Central memory CD8-positive, alpha-beta T cell (primary cell): ENCODE measurements at places on chromosomes 4 and X.

- DNase-seq = no peak
Observed at GRCh38 chrX:97398030-97398551, 514.4 kb downstream of the RPA4 start.

GRCh38 chrX:79176028-79176427 is 31.5 kb downstream of the GPR174 start:
- DNase-seq = no peak

DNA sequence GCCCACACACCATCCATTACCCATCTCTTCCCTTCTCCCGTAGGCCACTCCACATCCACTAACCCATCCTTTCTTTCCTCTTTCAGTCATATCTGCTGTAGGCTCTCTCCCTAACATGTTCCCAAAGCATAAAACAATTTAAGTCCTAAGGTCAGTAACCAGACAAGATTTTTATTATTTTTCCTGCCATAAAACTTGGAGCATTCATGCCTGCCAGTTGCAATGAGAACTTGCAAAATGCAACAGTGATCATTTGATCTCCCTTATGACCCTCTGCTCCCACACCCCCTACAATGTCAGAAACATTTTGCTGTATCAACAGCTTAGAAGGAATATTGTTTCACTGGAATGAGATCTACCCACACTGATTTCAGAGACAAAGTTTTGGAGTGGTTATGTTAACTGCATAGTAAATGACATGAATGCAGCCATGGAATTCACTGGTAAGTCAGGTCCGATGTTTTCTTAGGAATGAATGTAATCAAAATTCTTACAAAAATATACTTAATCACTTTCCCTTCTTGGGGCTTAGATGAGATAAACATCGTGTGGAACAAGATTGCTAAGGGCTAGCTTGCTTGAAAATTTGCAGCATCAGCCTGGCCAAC is 5.7 kb downstream of the NIPAL1 start:
- no peak for DNase-seq

DNA sequence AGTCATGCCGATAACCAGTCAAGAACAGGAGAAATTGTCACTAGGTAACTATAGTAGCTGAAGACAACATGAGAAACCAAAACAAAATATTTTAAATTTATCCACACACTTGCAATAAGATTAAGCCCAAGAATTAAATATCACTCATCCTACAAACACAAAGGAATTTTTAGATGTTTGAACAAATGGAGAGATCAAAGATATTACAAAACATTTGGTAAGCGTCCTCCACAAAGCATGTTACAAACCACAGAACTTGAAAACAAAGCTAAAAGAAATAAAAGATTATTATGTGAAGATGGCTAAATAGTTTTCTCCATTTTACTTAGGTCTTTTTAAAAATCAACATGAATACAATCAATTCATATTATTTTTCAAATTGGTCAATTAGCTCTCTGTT is 631.9 kb upstream of the INTU start:
- DNase-seq = no peak

DNA sequence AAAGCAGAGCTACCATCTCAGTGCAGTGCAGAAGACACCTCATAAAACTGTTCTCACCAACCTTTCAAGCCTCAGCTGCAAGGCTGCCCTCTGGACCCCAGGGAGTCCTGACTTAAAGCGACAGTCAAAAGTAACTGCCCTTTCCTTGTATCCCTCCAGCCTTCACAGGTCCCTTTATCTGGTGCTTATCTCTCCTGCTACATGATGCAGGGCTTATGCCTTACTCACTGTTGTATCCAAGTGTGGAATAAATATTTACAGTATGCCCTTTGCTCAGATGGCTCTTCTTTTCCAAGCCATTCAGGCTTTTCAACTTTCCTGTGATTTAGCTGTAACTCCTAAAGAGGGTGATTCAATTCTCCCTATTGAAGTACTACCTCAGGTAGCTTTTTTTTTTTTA is 92.6 kb downstream of the KDR start:
- no peak for DNase-seq

DNA sequence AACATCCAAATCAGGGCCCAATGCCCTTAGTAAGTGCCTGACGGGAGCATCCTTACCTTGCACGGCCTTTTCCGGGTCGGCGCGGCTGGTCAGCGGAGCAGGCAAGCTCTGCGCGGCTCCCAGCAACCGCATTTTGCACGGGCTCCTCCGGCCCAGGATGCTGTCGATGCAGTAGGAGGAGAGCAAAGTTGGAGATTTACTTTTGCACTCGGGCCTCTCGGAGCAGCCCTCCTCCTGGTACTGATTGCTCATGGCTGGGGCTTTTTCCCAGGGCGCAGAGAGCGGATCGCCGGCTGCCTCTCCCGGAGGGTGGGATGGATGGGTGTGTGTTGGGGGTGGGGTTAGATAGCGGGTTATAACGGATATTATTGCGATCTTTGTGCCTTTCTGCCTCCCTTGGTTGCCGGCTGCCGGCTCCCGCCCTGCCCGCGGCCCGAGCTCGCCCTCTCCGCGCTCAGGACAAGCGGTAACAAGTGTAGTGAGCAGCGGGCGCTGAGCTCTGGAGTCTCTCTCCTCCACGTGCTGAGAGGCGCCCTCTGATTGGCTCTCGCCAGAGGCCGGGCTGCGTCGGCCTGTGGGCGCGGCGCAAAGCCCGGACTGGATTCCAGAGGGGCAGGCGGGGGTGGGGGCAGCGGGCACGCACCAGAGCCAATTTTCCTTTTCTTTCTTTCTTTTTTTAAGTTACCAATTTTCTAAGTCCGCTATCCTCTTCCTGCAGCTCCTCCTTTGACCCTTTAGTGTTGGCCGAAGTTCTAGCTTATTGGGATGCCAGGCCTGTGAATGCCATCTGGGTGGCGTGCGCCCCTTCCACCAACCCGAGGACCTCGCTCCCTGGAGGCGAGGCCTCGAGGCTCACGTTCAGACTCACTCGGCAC is at the start of gene ARX:
Gene ARX, minus strand, starts transcription at position 480 of the 875 bp plus-strand sequence. Its CDS starts 228 bp downstream, at position 252.
- DNase-seq = no peak

- peak; percentile 13 for DNase-seq
Observed at GRCh38 chrX:46574774-46575381, 1.3 kb downstream of the CHST7 start.

GRCh38 chr4:123876671-123877101 is 480.1 kb downstream of the SPRY1 start:
- DNase-seq = no peak

DNA sequence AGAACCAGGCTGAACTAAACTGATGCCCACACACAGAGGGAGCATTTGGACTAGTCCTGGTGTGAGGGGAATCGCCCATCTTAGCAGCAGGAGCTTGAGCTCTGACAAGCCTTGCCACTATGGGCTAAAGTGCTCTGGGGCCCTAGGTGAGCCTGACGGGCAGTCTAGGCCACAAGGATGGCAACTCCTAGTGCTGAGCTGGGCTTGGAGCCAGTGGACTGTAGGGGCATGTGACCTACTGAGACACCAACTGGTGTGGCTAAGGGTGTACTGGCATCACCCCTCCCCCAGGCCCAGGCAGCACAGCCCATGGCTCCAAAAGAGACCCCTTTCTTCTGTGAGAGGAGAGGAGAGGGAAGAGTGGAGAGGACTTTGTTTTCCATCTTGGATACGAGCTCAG is 14.5 kb downstream of the CENPU start:
- no peak for DNase-seq
